ENCODE measurements at places on chromosomes 4 and X.

GRCh38 chr4:122003335-122003734 lies 51.5 kb upstream of the TRPC3 start:
- peak; percentile 67 for DNase-seq

DNA sequence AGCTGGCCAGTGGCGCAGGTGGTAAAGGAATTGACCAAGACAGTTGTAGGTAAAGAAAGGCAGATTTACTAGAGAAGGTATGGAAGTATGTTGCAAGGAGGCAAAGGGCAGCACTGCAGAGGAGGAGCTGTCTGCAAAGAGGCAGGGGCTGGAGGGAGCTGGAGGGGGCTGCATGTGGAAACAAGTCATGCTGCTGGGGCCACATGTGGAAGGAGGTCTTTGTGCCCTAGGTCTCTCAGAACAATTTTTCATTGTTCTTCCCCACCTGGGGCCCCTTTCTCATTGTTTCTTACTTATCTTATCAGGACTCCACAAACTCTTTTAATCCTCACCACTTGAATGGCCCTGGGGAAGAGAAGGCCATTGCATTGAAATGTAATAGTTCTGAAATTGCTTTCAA lies 144.8 kb upstream of the PLAC1 start:
- no peak for DNase-seq

DNA sequence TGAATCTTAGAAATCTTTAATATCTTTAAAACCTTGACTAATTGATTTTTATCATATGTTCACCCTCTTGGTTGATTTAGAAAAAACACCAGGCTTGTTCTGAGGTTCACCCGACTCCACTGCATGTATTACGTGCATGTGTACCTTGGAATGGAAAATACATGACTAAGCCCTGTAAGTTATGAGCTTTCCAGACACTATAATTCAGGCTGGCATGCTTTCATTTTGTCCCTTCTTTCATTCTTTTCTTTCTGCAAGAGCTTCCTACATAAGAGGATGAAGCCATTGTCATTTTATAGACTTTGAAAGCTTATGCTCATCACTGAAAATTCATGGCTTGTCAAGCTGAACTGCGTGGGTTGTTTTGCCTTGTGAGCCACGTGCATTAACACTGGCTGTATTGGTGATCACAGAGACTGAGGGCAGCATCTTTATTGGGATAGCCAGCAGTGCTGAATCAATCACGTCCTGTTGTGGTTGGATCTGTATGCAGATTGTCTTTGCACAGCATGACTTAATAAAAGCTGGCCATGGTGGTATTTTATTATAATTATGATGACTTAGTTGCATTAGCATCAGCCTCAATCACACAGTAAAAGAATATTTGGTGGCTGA lies 141.9 kb downstream of the SLIT2 start:
- DNase-seq: no peak

DNA sequence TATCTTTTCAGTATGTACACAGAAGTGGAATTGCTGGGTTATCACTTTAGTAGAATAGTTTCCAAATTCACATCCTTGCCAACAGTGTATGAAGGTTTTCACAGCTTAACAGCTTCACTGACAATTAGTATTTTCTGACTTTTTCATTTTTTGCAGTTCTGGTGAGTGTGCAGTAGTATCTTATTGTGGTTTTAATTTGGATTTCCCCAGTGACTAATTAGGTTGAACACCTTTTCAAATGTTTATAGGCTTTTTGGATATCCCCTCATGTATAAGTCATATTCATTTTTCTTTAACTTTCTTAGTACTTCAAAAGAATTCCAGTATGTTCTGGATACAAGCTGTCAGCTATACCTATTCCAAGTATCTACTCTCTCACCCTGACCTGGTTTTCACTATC lies 37.1 kb downstream of the BRCC3 start:
- DNase-seq: no peak

DNA sequence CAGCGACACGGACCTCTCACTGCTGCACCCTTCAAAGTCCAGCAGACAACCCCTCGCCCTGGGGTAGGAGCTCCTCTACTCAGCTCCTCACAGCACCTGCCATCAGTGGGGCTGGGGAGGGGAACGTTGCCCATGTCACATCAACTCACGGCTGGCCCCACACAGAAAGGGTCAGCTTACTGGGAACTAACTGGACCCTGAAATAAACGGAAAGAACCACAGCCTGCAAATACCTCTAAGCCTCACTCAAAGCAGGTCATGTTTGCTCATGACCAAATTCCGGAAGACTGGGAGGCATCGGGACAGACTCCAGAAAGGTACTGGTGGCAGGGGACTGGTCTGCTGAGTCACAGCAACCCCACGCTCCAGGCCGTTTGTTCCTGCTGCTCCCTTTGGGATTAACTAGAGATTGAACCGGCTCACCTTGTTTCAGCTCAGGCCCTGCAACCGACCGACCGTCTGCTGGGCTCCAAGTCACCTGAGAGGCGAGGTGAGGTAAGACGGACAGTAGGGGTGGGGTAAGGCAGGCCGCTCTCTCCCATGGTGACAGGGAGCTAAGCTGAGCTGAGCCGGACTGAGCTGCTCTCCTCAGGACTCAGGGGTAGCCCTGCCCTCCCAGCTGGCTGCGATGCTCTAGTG lies 5.6 kb downstream of the G6PD start:
- no peak for DNase-seq

DNA sequence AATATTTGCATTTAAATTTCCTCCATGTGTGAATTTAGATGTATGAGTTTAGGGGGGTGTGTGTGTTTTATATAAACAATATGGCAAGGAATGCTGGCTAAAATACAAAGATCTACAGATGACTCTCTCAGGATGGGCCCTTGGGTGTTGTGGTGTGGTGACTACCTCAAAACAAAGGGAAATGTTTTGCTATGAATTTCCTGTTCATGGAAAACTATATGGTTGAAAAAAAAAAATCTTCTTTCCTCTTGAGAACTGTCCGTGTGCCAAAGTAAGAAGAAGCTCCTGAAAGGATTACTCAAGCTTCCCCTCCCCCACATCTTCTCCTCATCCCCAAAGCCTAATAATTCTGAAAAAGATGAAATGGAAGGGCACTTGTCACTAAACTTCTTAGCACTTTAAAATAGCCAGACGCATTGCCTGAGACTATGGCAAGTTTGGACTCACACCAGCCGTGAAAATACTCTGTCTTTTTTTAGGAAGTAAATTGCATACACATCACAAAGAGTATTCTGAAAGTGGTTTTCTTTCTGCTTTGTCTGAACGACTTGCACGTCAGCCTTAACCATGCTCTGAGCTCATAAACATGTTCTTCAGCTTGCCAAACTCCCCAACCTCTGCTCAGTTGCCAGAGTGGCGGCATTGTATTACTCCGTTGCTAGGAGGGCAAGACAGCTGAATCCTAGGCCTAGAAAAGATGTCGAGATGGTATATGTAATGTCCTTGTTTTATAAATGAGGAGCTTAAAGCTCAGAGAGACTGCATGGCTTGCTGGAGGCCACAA lies 250.4 kb upstream of the JADE1 start:
- DNase-seq: no peak

DNA sequence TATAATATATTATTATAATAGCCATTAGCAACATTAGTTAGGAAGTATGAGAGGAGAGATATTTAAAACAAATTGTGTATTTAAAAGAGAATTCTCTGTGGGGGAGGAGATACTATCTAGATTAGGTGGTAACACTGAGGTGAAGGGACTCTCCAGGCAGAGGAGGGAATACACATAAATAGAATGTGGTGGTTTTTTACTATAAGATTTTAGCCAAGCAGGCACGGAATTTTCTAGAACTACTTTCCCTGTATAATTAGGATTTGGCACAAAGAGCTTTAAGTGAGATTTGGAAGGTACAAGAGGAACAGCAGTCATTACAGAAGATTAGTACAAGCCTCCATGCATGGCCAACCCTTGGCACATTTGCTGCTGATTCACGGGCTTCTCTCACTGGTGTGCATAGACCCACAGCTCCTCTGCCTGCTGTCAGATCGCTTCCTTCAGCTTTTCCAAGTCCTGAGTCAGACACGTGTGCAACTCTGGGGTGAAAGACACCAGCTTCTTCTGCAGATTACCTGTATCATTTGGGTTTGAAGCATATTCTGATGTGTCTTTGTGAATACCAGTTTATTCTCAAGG lies 685.5 kb downstream of the KCTD8 start:
- DNase-seq: no peak

DNA sequence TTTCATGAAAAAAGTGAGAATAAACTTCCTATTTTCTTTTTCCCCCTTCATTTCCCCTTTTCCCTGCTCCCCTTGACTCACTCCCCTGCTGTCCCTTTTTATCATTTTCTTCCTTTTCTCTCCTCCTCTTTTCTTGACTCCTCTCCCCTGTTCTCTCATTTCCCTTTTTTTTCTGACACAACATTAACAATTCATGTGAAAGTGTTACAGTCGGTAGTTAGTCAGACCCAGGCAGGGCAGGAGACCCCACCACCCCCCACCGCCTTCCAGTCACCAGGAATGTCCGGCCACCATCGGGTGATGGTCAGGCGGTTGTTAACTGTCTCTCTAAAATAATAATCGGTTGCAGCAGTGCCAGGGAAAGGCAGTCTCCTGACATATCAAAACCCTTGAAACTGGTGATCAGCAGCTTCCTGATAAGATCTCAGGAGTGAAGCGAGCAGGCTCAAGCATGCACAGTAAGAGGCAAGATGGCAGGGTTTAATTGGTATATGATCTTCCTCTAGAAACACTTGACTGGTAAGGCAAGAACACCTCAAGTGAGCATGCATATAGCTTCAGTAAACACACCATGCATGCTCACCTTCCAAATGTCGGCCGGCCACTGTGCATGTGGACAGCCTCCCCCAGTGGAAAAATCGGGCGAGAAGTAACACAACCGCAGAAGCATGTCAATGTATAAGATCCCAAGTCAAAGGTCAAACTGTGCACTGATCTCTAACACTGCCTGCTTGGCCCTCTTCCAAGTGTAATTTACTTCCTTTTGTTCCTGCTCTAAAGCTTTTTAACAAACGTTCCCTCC lies 191.4 kb downstream of the NDST4 start:
- DNase-seq: no peak

GRCh38 chrX:141405853-141406492 lies 163.7 kb upstream of the SPANXC start:
- no peak for DNase-seq

- DNase-seq: no peak
Observed at GRCh38 chr4:13521047-13521446, 23.3 kb downstream of the NKX3-2 start.

- DNase-seq: no peak
Observed at GRCh38 chrX:20233336-20233735, 33.4 kb downstream of the RPS6KA3 start.

- DNase-seq: no peak
Observed at GRCh38 chr4:2834001-2834921, 9.4 kb upstream of the ADD1 start.

All from trophoblast cell (in vitro differentiated cells and primary cell).